ENCODE measurements at places on chromosomes 12 and 14. TPM values are rescaled to one million over a fixed set of nuclear protein-coding genes. Genes with fewer than 3 reads are reported as not detected.

Gene SPPL3
- total RNA-seq = 28.9 TPM

DNA sequence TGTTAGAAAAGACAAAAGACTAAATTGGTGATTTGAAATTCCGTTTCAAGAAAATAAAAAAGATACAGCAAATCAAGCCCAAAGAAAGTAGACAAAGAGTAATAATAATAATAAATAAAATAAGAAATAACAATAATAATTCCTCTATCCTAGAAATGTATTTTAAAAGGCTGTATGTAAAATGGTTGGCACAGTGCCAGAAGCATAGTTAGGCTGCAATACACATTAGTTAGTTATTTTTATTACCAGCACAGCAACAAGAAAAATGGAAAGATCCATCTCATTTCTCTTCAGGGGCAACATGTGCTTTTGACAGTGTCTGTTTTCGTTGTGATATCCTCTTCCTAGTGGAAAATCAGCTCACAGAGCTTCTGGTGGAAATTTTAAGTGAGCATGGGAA is 174.1 kb upstream of the TMTC1 start:
- DNase-seq = no peak

DNA sequence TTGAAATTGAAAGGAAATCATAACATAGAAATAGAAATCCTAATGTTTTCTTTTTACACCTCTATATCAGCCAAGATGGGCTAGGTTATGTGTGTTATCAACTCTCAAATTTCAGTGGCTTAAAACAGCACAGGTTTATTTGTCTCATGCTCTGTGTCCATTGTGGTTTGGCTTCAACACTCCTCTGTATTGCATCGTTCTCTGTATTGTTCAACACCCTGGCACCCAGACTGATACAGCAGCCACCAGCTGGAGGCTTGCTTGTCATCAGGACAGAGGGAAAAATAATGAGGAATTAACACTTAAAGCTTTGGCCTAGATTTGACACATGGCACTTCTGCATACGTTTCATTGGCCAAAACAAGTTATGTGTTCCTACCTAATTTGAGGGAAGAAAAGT is 234.2 kb upstream of the ARHGAP5 start:
- DNase-seq = no peak

GRCh38 chr12:31900271-31900670 is 58.9 kb upstream of the RESF1 start:
- no peak for DNase-seq

- peak; percentile 55 for DNase-seq
These were observed 88.5 kb downstream of the LGMN start for GRCh38 chr14:92659765-92660561.
